GM12864 (cell line): ENCODE measurements at places on chromosomes 12 and 14.

- DNase-seq: no peak
Observed at GRCh38 chr12:55830601-55831446, 1.4 kb upstream of the DNAJC14 start.

- peak; percentile 37 for DNase-seq
Observed at GRCh38 chr14:70073924-70074566, 114.7 kb downstream of the SLC8A3 start.

GRCh38 chr12:92107094-92107493 lies 38.6 kb downstream of the BTG1 start:
- DNase-seq: no peak

- DNase-seq: no peak
Observed at GRCh38 chr12:1346126-1346525, 248.3 kb downstream of the FBXL14 start.

- no peak for DNase-seq
Observed at GRCh38 chr12:81330480-81330879, 252.6 kb downstream of the ACSS3 start.

DNA sequence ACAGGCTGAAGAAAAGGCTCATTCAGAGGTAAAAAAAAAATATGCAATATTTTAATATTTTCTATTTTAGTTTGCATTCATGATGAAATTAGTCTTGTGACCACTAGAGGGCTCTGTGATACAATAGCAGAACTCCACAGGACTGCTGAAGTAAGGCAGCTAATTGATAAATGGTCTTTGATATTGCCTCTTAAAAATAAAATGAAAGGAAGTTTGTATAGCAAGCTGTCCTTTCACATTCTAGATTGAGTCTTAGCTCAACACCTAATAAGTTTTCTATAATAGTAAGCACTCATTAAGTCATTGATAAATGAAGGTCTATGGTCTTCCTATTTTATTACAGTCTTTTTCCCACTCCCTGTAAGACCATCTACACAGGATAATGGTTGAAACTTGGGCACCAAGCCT lies 315.7 kb downstream of the NAV3 start:
- no peak for DNase-seq

- DNase-seq: no peak
Observed at GRCh38 chr12:32549675-32550079, 129.4 kb upstream of the DNM1L start.

- DNase-seq: peak; percentile 97
Observed at GRCh38 chr14:60212503-60213371, 36.3 kb upstream of the PPM1A start.

DNA sequence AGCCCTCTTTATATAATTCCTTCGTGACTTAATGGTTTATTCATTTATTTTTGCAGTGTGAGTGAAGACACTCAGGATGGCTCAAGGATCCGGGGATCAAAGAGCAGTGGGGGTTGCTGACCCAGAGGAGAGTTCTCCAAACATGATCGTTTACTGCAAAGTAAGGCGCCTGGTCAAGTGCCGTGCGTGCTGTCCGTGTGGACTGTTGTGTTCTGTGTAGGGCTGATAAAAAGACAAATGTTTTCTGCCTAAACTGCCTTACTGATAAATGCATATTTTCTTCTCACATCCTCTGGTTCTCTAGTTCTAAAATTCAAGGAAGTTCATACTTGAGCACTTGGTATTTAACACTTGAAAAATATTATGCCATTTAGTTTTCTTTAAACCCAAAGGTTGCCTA lies 32.5 kb downstream of the RGS6 start:
- DNase-seq: no peak

GRCh38 chr14:64604001-64604400 lies 54.2 kb downstream of the PPP1R36 start:
- DNase-seq: no peak

DNA sequence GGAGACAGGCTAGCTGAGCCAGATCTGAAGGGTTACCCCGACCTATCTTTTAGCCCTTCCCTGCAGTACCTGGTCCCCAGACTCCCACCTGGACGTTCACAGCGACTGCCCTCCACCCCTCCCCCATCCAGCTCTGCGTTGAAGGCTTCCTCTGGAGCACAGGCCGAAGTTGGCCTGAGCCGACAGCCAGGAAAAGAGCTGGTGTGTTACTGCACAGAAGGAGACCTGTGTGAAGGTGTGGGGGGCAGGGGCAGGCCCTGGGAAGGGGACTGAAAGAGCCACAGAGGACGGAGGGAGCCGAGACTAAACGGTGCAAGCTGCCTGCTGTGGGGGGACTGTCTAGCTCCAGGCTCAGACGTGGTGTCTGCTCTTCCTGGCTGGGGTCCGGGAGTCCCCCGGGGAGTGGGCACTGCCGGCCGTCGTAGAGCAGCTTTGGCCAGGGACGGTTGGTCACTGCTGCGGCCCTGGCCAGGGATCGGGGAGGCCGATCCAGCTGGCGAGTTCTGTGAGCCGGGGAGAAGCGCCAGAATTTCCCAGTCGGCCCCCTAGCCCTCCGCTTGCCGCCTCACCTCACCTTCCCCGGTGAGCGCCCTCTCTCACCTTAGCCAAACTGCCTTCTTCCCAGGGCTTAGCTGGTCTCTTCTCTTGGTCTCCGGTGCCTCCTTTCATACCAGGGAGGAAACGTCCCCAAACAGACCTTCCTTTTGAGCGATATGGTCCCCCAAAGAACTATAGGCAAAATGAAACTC lies 899 bp upstream of the COL2A1 start:
- DNase-seq: no peak

DNA sequence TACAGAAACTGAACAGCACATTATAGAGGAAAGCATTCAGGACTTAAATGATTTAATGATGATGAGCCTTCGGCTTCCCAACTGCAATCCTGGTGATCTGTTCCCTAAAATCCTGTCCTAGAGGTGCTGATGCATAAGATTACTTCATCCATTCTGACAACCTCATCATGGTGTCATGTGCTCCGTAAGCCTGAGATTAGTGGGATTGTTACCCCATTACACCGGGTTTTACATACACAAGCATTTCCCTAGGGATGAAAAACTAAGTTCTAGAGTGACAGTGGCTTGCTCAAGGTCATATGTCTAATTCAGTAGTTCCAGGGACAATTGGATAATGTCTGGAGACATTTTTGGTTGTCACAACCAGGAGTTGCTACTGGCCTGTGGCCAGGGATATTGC lies 2.5 kb upstream of the RNASE13 start:
- no peak for DNase-seq

GRCh38 chr14:34168656-34169055 lies 217.8 kb upstream of the EGLN3 start:
- DNase-seq: no peak

DNA sequence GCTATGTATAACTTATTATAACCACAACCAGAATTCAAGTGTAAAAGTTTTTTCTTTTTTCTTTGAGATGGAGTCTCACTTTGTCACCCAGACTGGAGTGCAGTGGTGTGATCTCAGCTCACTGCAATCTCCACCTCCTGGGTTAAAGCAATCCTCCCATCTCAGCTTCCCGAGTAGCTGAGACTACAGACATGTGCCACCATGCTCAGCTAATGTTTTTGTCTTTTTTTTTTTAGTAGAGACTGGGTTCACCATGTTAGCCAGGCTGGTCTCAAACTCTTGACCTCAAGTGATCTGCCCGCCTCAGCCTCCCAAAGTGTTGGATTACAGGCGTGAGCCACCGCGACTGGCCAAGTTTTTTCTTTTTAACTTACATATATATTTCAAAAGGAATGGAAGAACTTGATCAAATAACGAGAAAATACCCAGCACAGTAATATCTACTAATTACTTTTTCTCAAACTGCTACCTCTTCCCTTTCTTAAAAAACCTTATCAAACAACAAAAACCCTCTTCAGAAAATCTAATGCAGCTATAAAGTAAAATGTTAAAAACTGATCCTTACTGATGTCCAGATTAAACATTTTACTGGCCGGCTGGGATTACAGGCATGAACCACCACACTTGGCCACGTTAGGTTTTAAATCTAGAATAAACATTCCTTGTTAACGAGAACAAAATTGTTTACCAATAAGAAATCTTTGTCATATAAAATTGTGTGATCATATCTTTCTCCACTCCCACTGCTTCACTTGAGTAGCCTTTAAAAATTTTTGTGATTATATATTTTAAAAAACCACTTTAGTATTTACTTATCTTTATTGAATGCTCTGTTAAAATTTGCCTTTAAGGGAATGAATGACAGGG lies 41.3 kb upstream of the WDR89 start:
- DNase-seq: no peak

- no peak for DNase-seq
Observed at GRCh38 chr12:85814741-85815140, 21.5 kb downstream of the RASSF9 start.

GRCh38 chr12:89859508-89860220 lies 151.0 kb upstream of the ATP2B1 start:
- DNase-seq: no peak

DNA sequence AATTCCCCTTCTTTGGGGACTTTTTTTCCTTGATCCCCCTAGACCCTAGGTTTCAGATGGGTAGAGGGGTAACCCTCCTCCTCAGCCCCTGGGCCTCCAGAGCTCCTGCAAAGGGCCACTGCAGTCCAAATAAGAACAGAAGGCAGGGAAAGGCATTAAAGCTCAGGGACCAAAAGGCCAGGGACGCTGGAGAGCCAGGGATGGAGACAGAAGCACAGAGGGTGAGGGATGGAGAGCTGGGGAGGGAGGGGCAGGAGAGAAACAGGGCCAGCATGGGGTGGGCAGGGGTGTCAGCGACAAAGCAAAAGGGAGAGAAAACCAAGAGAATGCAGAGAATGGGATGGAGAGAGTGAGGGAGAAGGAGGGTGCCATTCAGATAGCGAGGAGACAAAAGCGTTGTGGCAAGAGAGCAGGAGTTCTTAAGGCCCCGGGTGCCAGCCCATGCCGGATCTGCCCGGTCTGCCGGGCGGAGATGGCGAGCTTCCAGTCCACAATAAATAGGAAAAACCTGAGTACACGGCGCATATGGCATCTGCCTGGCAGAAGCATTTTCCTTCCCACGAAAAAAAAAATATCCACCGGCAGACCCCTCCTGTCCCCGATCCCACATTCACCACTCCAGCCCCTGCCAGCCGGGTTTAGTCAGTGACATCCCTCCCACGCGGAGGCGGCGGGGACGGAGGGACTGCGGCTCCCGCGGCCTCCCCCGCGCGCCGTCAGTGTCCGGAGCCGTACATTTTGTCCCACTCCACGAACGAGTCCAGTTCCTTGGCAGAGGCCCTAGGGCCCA lies 28.6 kb downstream of the FIGNL2 start:
- no peak for DNase-seq

GRCh38 chr12:26276709-26277108 lies 81.3 kb downstream of the SSPN start:
- DNase-seq: no peak

GRCh38 chr14:43621282-43621681 lies 885.8 kb downstream of the FSCB start:
- DNase-seq: no peak
